ENCODE measurements at places on chromosomes 12 and 14.

GRCh38 chr12:5827591-5827990, 117.5 kb downstream of the ANO2 start:
- DNase-seq, result no peak

GRCh38 chr12:49609059-49609874, 3.8 kb upstream of the FAM186B start:
- DNase-seq, result no peak

- no peak for DNase-seq
Measured at GRCh38 chr12:46214668-46215436, 54.0 kb downstream of the SLC38A1 start.

GRCh38 chr12:84117190-84117589, 795.4 kb downstream of the SLC6A15 start:
- DNase-seq, result no peak

DNA sequence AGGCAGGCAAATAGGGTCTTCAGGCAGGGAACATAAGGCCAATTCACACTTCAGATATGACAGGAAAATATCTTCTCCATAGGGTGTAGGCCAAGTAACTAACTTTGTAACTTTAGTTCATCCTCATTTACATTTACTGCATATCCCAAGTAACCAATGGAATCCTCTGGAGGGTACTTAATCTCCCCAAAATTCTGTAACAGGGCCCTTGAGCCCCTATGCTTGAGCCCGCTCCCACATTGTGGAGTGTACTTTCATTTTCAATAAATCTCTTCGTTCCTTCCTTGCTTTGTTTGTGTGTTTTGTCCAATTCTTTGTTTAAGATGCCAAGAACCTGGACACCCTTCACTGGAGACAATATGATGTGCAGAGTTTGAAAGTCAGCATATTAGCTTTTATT, 45.3 kb downstream of the FSCB start:
- DNase-seq, result no peak

GRCh38 chr14:86243158-86243557, 713.2 kb downstream of the FLRT2 start:
- DNase-seq, result no peak

GRCh38 chr12:6161124-6161882, 36.8 kb upstream of the VWF start:
- DNase-seq, result no peak

DNA sequence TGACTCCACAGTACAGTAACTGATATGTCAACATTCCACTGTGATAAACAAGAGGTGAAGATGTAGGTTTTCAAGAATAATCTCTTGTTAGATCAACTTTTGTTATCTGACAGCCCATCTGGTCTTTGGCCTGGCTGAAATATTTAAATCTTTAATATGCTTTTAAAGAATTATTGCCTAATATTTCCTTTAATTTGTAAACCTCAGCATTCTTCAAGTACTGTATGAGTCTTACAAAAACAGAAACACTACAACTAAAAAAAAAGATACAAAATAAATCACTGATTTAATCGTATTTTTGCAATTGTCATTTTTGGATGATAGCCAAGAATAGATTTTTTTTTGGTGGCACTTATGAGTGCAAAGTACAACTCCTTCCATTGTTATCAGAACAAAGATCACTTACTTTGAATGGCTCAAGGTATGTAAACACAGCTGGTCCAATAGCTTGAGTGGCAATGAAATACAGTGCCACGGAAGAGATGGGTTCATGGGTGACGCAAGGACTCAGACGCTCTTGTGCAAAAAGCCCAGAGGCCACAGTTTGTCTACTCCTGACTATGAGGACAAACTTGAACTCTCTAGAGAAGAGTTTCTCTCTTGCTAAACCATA, 109.5 kb downstream of the PAX9 start:
- DNase-seq, result no peak

GRCh38 chr14:90303473-90303872, 28.3 kb downstream of the NRDE2 start:
- DNase-seq, result no peak

Measured in SJSA1 (cell line).